ENCODE measurements at places on chromosomes 3 and 15.

DNA sequence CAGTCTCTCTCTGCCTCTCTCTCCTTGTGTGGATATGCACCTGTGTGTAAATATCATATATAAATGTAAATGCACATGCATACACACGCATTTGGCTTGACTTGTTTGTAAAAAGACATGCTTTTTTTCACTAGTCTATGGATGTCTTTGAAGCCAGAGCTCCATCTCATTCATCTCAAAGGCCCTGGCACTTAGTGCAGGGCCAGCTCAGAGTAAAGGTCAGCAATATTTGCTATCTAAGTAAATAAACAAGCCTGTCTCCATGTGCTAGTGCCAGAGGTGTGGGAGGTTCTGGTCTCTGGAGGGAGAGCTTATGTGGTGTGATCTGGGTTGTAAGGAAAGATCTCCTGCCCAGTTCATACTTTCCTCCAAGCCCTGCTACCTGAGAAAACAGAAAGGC lies 5.6 kb downstream of the CLSTN2 start:
- no peak for DNase-seq

DNA sequence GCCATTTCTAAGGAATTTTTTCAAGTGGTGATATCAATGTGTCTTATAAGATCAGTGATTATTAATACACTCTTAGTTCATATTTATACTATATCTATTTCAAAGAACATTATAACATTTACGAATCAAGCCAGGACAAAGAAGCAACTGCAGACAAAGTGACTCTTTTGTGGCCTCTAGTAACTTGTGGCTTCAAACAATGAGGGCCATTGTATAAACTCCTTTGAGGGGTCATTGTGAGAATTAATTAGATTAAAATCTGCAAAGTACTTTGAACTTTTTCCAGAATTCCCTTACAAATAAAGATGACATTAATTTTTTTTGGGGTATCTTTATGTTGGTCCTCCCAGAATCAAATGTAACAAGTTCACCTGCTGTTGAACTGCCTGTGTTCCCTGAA lies 12.3 kb upstream of the SLC30A4 start:
- DNase-seq: no peak

DNA sequence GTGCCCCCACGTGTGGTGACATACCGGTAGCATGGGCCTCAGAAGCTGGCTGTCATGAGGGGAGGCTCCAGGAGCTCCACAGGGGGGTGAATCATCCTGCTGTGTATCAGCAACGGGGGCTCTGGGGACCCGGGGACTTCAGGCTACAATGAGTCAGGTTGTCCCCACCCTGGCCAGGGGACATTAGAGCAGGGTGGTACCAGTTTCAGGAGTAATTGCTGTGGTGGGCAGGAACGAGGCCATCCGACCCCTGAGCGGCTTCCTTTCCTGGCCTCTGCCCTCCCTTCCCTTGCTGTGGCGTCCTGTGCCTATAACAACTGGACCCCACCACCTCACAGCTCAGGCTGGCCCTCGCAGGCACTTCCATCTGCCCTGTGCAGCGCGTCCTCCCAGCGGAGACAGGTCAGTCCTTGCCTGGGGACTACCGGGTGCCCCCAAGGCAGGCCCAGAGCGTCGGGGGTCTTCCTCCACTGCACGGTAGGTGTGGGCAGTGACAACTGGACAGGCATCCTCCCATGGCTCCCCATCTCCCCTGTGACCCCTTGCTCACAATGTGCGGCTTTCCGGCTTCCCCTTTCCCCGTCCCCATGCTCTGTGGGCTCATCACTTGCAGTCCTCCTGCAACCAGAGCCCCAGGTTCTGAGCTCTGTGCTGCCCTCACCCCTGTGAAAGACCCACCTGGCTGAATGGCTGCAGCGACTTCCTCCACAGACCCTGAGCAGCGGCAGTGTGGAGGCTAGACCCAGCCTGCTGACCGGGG lies 57.0 kb downstream of the KLF15 start:
- no peak for DNase-seq

- no peak for DNase-seq
Measured at GRCh38 chr15:40926659-40927494, 2.3 kb upstream of the DLL4 start.

DNA sequence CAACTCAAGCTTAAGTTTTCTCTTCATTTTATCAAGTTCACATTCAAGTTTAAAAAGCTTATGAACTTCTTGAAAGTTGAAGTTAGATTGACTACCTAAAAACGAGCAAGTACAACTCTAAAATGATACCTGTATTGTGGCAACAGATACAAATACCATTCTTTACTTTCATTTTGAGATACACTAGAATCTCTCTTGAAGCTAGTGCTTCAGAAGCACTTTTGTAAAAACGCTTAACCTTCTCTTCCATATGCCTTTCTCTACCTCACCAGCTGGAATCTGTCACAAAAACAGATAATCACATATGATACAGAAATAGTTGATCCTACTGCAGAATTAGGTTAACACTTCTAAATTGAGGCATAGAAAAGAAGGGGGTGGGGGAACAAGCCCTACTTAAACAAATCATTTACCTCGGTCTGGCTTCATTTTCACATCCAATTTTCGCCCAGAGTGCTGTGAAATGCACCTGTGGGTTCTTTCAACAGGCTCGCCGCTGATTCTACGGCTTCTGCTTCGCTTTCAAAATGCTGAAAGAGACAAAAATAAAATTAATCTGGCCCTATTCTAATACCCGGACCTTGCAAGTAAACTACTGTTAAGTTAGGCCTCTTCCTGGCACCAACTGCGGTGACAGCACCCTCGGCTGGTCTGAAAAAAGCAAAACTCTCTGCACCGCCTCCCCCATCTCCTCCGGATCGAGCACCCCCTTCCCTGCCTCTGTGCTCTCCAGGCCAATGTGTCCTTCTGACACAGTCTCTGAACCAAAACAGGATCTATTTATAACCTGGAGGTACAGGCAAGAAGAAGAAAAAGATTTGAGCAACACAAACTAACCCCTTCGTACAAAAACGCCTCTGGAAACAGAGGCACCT lies 1.4 kb downstream of the ATOSA start:
- peak; percentile 42 for DNase-seq

DNA sequence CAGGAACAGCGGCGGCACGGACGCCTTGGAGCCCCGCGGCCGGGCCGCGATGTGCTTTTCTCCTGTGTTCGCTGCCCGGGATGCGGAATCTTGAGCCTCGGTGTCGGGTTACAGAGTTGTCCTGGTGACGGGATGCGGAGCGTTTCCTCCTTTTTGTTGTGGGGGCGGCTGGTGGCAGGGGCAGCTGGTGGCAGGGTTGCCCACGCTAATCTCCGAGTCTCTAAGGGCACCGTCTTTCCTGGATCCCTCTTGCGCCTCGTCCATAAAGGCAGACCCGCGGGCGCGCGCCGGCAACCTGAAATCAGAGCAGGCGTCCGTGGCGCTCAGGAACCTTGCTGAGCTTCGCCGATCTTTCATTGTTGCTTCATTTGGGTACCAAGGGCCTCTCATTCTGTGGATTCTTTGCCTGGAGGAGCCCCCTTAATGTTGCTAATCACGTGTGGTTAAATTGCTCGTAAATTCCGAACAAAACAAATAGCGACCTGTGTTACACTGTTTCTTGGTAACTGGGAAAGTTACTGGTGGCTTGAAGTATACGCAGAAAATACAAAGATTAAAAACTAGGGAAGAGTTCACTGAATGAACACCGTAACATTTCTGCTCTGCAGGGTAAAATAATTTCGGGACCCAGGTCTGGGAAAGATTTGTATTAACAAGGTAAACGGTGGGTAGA lies 844 bp upstream of the PFN2 start:
- peak; percentile 4 for DNase-seq

GRCh38 chr3:124761935-124762660 lies 31.8 kb downstream of the UMPS start:
- DNase-seq: no peak

- DNase-seq: no peak
Measured at GRCh38 chr3:142418926-142419592, 28.8 kb downstream of the XRN1 start.

DNA sequence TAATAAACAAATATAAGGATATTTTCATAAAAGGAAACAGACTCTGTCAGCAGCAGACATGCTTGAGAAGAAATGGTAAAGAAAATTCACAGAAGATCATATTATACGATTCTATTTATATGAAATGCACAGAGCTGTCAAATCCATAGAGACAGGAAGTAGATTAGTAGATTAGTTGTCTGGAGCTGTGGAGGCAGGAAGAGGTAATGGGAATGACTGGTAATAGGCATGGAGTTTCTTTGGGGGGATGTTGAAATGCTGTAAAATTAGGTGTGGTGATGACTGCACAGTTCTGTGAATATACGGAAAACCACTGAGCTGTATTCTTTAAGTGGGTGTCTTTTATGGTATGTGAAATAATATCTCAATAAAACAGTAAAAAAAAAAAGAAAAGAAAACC lies 35.3 kb downstream of the CEP152 start:
- no peak for DNase-seq

GRCh38 chr3:157464321-157464720 lies 27.7 kb downstream of the PTX3 start:
- no peak for DNase-seq

DNA sequence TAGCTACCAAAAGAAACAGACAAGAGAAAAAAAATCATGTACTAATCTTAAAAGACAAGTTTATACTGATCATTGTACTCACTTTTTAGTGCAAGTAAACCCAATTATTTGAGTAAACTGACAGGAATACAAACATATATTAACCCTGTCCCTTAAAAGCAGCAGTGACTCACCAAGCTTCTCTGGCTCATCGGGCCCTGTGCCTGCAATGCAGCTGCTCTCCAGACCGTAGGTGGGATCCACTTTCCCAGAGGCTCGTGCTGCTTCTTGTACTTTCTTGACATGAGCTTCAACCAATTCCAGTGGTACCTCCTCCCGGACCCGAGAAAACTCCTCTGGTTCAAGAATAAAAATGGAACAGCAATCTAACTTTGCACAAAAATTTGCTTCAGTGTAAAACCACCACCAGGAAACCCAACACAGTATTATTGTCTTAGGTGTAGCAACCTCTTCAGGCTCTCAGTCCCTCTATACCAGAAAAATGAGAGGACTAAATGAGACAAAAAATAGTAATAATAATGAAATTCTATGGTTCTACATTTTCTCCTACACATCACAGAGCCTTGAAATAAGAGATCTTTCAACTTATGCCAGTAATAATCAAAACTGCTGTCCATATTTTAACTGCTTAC lies 82.6 kb upstream of the CSPG5 start:
- DNase-seq: no peak

GRCh38 chr3:53800041-53800906 lies 45.9 kb downstream of the CHDH start:
- no peak for DNase-seq

GRCh38 chr3:106197532-106198194 lies 328.9 kb upstream of the CBLB start:
- DNase-seq: no peak

- DNase-seq: no peak
Measured at GRCh38 chr3:63762180-63762579, 56.9 kb upstream of the C3orf49 start.

DNA sequence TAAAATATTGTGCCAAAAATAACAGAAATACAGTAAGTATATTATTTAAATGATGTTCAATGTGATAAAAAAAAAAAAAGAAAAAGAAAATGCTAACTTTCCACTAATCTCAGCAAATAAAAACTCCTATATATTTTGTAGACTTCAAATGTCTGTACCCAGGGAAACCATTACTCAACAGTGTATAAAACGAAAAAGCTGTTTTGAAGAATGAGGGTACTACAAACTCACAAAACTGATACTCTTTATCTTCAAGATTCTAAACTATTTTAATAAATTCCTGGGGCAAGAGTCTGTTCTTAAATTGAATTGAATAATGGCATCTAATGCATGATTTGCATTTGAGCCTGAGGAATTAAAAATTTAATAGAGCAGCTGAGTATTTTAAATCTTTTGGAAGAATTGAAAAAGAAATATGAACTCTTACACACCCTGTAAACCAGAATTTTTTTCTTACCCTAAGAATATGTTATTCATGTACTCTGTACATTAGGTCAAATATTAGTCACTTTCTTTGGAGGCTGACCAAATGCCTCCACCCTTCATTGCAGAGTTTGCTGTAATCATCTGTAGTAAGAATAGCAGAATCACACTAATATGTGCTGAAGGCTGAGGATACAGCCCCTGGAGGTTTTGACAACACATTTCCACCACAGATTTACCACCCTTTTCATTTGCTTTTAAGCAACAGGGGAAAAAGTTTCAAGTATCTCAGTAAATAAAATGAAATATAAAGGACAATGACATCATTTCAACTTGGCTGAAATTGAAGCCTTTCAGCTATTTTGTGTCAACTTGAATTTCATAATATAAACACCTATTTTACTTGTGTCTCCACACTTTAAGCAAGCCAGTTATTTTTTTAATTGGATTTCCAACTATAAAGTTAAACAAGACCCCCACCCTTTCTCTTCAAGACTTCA lies 79.7 kb downstream of the FBN1 start:
- no peak for DNase-seq

GRCh38 chr15:100728371-100729201 lies 126.2 kb downstream of the ASB7 start:
- no peak for DNase-seq

GRCh38 chr3:188433521-188434150 lies 279.7 kb downstream of the LPP start:
- DNase-seq: no peak

DNA sequence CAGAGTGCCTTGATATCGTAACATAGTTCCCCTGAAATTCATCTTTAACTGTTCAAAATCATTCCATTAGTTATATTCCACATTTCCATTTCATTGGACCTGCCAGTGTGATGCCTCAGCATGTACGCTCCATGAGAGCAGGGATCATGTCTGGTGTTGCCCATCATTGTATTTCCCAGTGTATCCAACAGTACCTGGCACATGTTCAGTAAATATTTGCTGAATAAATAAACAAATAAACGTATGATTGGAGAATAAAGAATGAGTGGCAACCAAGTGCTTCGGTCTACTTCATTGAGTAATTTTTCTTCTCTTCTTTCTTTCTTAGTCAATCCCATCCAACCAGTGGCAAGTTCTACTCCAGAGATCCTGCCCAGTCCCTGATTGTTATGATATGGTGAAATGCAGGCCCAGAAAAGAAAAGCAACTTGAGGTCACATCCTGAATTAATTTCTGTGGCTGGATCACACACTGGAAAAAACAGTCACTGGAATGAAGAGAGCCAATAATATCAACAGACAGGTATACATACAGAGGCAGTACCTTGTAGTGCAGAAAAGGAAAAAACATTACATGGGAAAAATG lies 101.2 kb downstream of the PLCH1 start:
- no peak for DNase-seq

GRCh38 chr3:68662176-68662575 lies 270.2 kb downstream of the TAFA4 start:
- DNase-seq: no peak

GRCh38 chr3:53145713-53146080 lies 15.3 kb upstream of the PRKCD start:
- no peak for DNase-seq

GRCh38 chr3:156383441-156384025 lies 171.4 kb downstream of the SSR3 start:
- no peak for DNase-seq

Data from T follicular helper cell (primary cell).